Neural progenitor cell (in vitro differentiated cells): ENCODE measurements at places on chromosomes 4 and X. TPM values are rescaled to one million over a fixed set of nuclear protein-coding genes. Genes with fewer than 3 reads are reported as not detected.

The ZNF630 gene
- total RNA-seq, result 2.1 and 2.4 TPM in 2 replicates

The CTSO gene
- 3.2 and 3.9 TPM in 2 replicates for total RNA-seq

The KCND1 gene
- total RNA-seq, result 0.39 and 1.4 TPM in 2 replicates

The ZDHHC15 gene
- 5.1 and 6.3 TPM in 2 replicates for total RNA-seq

The ABLIM2 gene
- 0.24 and 1.2 TPM in 2 replicates for total RNA-seq

The ARMCX1 gene
- 30.8 and 41.9 TPM in 2 replicates for total RNA-seq

DNA sequence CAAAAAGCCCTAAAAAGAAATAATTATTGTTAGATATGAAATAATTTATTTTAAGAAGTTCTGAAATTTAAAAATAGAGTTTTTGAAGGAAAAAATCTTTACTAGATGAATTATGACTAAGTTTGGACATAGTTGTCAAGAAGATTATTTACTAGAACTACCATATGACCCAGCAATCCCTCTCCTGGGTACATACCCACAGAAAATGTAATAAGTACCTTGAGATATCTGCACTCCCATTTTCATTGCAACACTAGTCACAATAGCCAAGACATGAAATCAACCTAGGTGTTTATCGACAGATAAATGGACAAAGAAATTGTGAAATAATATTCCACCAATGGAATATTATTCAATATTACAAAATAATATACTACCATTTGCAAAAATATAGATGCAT is 109.9 kb downstream of the PDHA2 start:
- DNase-seq, result no peak

DNA sequence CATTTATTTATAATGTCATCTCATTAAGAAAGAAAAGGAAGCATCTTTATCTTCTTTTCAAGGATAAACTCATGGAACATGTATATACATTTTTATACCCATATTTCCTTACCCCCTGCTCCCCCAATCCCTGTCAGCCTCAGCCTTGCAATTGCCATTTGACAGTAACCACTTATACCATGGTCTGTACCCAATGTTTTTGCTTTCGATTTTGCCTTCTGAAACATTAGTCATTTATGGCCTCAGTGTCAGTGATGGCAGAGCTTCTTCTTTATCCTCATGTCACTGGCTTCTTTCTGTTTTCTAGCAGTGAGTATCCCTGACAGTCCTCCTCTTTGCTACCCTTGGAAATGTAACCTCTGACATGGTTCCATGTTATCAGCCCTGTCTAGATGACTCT is 228.4 kb downstream of the SPRY1 start:
- DNase-seq, result no peak

- DNase-seq, result no peak
Observed at GRCh38 chr4:138348055-138348454, 105.9 kb upstream of the SLC7A11 start.

DNA sequence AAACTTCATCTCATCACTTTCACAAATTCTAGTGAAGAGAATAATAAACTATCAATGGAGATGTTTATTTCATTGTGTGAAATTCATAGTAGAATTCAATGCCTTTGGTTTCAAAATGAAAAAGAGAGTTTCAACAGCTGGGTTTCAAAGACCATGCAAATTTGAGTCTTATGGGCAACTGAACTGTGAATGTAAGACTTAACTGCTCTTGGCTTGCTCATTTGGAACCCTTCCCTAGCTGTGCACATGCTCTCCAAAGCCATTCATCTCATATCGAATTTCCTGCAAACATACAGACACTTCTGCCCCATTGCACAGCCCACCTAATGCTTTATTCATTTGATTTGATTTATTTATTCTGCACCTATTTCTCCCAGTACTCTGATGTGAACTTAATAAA is 154.5 kb downstream of the GRXCR1 start:
- DNase-seq, result no peak

GRCh38 chr4:22637306-22637705 is 55.4 kb upstream of the GBA3 start:
- no peak for DNase-seq

DNA sequence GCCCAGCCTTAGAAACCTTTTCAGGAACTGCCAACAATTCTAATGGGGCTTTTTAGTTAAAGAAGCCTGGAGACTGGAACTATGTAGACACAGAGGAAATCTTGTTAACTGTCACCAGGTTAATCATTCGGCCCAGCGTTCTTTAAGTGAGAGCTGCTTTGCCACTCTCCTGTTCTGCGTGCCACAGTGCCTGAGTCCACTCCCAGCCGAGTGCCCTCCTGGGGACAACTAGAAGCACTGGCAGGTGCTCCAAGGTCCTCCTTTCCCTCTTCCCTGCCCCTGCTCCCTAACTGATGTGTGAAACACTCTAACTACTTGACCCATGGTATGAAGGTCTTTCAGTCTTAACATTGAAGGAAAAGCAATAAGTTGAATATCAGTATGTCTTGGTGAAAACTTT is 151.2 kb upstream of the TLL1 start:
- no peak for DNase-seq

DNA sequence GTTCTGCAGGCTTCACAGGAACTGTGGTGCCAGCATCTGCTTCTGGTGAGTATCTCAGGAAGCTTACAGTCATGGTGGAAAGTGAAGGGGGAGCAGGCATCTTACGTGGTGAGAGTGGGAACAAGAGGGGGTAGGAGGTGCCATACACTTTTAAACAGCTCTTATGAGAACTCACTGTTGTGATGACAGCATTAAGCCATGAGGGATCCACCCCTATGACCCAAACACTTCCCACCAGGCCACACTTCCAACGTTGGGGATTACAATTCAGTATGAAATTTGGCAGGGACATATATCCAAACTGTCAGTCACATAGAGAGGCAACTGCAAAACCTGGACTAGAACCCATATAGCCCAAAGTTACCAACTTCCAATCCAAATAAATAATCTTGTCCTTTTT is 43.1 kb upstream of the ZCCHC12 start:
- DNase-seq, result no peak

DNA sequence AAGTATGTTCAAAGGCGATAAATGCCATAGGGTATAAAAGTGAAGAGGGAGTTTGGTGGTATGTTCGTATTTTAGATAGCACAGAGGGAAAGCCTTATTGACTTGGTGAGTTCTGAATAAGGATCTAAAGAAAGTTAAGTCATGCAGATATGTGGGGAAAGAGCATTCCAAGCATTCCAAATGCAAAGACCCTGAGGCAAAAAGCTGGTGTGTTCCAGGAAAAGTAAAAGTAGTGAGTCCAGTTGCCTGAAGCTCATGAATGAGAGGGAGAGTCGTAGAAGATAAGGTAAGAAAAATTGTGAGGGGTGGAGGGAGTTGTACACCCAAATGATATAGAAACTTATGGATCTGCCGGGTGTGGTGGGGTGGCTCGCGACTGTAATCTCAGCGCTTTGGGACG is 426.7 kb downstream of the RPA4 start:
- DNase-seq, result peak; percentile 76

DNA sequence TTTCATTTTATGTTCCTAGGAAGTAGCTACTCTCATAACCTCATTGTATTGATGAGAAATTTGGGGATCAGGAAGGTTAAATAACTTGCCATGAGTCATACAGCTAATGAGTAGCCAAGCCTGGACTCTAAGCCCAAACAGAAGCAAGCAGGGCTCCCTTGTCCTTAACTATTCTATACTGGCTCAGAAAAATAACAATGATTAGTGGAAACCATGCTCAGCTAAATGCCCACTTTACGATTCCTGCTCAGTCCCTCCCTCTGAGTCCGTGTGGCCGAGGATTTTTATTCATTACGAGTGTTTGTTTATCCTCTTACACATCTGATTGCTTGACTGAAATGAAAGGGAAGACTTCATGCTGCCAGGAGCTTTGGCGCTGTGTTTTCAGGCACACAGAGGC is 100.9 kb downstream of the SLC34A2 start:
- DNase-seq, result peak; percentile 5

- DNase-seq, result no peak
Observed at GRCh38 chr4:20723019-20723418, 22.8 kb downstream of the PACRGL start.

DNA sequence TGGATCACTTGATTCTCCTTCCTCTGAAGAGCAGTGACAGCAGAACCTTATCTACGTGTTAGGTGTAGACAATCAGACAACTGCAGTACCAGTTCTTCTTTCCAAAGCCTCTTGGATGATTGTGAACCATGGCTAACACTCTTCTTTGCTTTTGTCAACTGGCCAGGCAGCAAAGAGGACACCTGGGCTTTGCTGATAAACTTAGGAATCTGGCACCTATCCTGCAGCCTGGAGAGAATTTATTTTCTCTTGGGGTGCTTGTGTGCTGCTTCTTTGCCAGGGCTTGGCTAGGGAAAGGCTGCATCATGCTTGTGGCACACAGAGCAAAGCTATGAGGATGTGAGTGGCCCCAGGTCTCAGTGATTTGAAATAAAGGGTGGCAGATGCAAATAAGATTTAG is 77.4 kb downstream of the ANAPC4 start:
- no peak for DNase-seq

DNA sequence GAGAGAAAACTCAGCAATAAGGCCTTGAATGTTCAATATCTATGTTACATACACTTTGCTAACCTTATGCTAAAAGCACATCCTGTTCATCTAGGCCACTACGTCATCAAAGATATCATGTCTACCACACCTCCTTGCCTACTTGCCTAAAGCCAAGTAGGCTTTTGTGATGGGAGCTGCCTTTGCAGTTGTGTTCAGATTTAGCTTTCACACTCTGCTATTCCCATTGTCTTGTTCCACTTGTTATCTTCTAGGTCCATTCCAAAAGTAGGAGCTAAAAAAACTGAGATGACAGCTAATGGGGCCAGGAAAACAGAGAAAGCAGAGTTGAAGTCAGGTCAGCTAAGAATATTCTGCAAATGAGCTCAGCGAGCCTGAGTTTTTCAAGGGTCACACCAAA is 153.6 kb upstream of the EDNRA start:
- DNase-seq, result no peak

- DNase-seq, result no peak
Observed at GRCh38 chr4:108885211-108885610, 122.4 kb upstream of the ETNPPL start.

GRCh38 chr4:82687531-82687930 is 111.1 kb downstream of the SCD5 start:
- DNase-seq, result no peak

GRCh38 chr4:24979554-24979953 is 51.2 kb downstream of the LGI2 start:
- no peak for DNase-seq

DNA sequence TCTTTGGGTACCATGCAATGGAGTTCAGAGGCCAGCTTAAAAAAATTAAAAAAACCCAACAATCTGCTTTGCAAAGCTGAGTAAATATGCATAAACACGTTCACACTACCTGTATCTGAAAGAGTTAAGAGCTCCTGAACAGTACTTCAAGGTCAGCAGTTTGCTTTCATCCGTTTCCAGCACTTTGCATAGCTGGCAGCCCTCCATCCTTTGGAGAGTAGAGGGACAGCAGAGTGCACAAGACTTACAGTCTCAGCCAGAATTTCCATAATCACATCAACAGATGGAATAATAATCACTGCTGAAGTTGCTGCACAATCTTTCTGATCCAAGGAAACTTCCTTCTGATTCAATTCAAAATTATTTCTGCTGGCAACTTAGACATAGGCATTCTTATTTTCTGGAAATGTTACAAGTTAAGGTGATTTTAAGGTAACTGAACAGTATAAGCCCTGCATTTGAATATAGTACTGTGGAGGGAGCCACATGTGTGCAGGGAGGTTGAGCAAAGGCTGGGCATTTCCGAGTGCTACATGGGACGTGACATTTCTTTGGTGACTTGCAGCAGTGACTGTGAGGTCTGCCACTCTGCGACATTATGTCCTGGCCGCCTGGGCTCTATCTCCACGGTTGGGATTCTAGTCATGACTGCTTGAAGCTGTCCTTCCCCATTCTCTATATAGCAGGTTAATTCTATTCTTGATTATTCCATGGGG is 73.5 kb upstream of the EMCN start:
- DNase-seq, result no peak

DNA sequence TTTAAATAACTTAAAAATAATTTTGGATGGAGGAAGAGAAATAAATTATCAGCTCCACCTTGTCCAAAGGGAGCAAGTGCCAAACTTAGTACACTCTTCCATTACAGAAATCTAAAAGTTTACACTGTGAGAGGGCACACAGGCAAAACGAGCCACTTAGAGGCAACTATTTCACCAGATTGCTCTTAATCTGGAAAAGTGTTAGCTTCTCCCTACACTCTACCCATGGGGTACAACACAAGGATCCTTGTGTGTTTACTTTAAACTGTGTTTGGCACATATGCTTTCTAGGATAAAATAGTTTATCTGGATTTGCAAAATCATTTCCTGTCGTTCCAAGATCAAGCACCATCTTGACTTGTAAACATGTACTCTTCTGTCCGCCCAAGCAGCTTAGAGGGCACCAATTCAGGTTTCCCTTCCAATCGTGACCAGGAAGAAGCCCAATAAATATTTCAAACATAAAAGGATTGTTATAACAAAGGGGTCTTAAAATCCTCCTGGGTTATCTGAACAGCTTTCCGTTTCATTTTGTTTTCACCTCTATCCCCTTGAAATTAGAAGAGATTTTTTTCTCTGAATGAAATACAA is 29.0 kb upstream of the KDR start:
- DNase-seq, result no peak

DNA sequence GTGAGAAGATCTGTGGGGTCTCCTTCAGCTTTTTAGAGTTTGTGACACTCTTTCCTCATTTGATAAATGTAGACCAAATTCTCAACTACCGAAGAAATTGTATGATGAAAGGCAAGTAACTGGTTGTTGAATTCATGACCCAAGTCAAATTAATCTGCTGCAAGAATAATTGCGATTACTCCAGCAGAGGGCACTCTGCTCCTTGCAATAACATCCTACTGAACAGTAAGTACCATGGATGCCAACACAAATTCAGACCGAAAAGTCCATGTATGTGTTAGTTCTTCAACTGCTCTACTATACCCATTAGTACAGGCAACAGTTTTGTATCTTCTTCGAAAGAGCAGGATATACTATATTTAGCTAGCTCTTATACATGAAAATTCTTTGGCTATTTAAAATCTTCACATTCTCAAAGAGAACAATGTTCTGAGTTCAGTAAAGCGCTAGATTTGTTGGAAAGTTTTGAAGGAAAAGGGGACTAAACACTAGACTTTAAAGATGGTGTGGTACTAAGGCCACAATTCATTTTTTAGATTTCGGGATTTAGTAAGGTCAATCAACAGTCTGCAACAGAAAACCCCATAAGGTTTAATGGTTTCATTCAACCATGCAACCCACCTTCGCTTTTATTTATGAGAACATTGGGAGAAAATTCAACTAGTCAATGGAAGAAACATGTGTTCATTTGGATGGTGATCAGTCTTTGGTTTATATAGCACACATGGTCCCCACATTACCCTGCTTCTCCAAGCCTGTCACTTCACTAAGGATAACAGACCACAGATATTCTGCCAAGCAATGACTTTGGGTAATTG is 105.4 kb upstream of the TBC1D9 start:
- peak; percentile 80 for DNase-seq
